ENCODE measurements at places on chromosomes 7 and 10.

DNA sequence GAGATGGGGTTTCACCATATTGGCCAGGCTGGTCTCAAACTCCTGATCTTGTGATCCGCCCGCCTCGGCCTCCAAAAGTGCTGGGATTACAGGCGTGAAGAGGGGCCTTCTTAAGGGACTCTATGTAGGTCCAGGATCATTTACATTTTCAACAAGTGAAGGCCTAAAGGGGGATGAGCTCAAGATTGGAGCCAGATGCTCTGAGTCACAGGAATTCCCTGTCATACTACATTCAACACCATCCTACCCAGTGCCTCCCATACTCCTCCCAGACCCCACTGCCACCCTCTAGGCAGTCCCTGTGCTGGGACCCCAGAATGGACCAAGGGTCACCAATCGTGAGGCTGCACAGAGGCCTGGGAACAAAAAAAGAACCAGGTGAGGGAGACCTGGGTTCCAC, 29.9 kb downstream of the CYTH3 start:
- no peak for DNase-seq

DNA sequence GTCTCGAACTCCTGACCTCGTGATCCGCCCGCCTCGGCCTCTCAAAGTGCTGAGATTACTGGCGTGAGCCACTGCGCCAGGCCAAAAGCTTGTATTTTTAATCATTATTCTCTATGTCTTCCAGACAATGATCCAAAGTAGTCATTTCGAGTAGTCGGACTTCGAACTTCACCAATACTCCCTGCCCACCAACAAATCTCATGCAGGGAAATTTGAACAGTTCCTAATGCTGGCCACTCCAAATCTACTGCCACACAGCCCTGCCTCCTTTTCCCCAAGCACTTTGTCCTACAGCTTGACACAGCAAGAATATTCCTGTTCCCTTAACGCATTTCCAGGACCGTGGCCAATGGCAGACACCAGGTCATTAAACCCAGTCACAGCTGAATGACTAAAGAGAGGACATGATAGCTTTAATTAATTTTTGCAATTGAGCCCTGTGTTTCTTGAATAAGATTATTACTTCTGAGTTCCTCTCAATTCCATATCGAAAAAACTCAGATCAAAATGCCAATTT, 142.3 kb upstream of the NRP1 start:
- no peak for DNase-seq

GRCh38 chr10:99537989-99538917, 5.5 kb downstream of the NKX2-3 start:
- DNase-seq = no peak

DNA sequence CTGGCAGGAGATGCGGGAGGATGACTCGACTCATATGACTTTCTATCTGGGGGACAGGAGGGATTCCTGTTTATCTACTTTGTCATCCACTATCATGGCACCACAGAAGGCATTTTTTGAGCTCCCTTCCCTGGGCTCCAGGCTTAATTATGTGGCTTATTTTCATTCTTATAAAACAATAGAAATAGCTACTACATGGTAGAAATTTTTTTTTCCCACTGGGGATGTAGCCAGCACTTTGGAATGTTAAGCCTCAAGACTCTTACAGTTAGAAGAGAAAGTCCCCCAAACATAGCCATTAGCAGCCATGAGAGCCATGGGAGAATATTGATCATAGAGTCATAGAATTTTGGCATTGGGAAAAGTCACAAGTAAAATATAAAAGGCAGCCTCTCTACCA, 14.6 kb upstream of the FAM180A start:
- no peak for DNase-seq

- no peak for DNase-seq
Measured at GRCh38 chr7:30826181-30826580, 55.0 kb downstream of the MINDY4 start.

DNA sequence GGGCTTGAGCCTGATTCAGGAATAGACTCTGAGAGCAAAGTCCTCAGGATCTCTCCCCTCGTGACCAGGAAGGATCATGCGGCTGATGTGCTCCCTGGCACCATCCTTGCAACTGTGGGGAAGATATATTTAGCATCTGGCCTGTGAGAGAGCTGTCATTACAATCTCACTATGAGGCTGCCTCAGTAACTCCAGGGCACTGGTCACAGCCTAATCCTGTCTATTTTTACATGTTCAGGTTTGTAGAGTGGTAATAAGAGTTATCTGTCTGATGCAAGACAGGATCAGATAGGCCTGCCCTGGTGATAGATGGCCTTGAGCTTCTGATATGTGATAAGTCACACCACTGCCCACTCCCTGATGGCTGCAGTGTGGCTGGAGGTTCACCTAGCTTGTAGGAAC, 50.7 kb downstream of the PPP1R3C start:
- no peak for DNase-seq

- DNase-seq = no peak
Measured at GRCh38 chr7:17299483-17299991, 1.1 kb downstream of the AHR start.

GRCh38 chr7:6241607-6241973, 30.8 kb downstream of the CYTH3 start:
- DNase-seq = no peak

- DNase-seq = no peak
Measured at GRCh38 chr7:23969443-23969842, 259.4 kb downstream of the STK31 start.

DNA sequence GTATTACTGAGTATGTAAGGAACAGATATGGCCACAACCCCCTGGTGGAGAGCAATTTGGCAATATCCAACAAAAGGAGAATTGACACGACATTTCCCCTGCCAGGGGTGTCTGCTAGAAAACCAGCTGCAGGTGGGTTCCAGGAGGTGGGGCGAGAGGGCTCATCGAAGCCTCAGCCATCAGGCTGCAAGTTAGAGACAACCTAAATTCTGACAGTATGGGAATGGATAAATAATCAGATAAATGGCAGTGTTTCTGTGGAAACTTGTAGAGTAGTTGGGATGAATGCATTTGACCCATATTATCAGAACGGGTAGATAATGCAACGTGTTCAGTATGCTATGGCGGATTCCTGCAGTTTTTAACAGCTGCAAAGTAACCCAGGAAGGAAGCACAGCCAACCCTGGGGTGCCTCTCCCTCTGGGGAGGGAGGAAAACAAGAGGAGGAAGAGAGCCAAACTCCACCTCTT, 3.5 kb downstream of the TMEM273 start:
- DNase-seq = no peak

DNA sequence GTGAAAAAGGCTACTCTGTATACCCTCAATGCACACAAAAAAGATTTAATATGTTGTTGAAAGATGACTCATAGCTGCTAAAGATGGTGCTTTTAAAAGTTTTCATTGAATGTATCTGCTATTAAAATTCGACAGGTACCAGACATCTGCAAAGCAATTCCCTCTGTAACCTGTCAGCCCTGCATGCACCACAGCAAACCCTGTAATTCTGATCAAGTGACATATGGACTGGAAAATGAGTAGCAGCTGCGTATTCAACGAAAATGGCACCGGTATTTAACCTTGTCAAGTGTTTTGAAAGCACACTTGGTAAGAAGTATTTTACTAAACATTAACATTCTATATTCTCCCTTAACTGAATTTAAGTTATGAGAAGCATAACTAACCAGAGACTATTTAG, 58.2 kb upstream of the PTPRN2 start:
- DNase-seq = no peak

GRCh38 chr10:88794731-88795130, 7.8 kb upstream of the LIPM start:
- DNase-seq = no peak

- no peak for DNase-seq
Measured at GRCh38 chr7:69801729-69802682, 203.7 kb downstream of the AUTS2 start.

All from right kidney (tissue), 9 donors.